ENCODE measurements at places on chromosomes 13 and 19.

GRCh38 chr19:30428092-30428680, 56.0 kb downstream of the ZNF536 start:
- DNase-seq, result no peak

- no peak for DNase-seq
Measured at GRCh38 chr13:24802074-24802473, 38.1 kb downstream of the RNF17 start.

- no peak for DNase-seq
Measured at GRCh38 chr19:6608940-6609339, 18.0 kb upstream of the CD70 start.

DNA sequence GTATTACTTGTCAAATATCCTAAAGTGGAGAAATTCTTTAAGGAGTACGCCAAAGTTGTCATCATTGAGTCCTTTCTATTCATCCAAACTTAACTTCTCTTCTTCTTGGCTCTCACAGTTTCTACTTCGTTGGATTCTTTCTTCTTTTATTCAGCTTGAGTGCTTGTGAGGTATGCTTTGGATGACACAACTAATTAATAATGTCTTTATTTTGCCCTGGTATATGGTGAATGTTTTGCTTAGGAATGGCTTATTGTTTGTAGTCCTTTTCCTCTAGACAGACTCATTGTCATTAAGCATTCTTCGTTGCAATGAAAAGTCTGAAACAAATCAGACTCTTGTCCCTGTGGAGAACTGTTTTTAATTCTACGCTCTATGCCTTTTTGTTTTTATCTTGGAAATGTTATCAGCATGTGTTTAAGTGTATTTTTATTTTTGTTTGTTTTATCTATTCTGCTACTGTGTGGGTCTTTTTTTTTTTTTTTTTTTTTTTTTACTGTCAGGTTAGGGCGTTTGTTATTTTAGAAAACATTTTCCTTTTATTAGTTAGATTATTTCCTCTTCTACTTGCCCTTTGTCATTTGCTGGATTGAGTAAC, 471.5 kb downstream of the GPC6 start:
- no peak for DNase-seq

- peak; percentile 98 for DNase-seq
Measured at GRCh38 chr19:3821857-3822364, 35.7 kb upstream of the MATK start.

GRCh38 chr19:39230096-39230764, 14.6 kb downstream of the IFNL3 start:
- DNase-seq, result no peak

GRCh38 chr19:17234911-17235299, 8.9 kb downstream of the OCEL1 start:
- DNase-seq, result peak; percentile 82

DNA sequence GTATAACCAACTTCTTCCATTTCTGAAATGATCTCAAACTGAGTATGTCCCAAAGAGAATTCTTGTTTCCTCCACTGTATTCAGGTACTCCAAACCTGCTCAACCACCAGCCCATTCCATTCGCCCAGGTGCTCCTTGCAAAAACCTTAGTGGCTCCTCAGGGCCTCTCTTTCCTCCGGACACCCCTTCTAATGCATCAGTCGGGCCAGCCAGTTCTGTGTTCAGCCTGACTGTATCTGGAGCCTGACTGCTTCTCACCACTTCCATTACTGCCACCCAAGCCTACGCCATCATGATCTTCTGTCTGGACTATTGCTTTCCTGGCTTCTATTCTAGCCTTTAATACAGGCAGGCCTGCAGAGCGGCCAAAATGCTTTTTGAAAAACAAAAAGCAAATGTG, 1.5 kb downstream of the PHF11 start:
- DNase-seq, result peak; percentile 36

DNA sequence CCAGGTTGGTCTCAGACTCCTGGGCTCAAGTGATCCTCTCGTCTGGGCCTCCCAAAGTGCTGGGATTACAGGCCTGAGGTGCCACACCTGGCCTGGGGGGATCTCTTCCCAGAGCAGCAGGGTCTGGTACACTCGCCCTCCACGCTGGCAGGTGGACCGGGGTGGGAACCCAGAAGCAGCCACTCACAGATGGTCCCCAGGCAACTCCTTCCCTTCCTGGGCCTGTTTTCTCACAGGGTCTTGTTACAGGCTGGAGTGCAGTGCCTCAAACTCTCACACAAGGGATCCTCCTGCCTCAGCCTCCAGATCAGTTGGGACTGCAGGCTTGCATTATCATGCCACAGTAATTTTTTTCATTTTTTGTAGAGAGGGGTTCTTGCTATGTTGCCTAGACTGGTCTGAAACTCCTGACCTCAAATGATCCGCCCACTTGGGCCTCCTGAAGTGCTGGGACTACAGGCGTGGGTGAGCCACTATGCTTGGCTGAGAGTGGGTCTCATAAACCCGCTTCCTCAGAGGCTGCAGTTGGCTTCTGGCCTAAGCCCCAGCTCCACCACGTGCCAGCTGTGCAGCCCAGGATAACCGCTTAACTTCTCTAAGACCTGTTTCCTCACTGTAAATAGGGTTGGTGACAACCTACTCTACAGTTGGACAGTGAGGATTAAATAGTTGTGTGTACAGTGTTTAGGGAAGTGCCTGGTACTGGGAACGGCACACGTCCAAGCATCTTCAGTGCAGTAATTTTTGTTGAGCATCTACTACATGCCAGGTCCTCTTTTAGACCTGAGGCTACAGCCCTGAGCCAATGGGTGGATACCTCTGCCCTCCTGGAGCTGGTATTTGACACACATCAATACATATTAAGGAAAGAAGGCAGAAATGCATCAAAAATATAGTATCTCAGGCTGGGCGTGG, 871 bp upstream of the CCER2 start:
- no peak for DNase-seq

DNA sequence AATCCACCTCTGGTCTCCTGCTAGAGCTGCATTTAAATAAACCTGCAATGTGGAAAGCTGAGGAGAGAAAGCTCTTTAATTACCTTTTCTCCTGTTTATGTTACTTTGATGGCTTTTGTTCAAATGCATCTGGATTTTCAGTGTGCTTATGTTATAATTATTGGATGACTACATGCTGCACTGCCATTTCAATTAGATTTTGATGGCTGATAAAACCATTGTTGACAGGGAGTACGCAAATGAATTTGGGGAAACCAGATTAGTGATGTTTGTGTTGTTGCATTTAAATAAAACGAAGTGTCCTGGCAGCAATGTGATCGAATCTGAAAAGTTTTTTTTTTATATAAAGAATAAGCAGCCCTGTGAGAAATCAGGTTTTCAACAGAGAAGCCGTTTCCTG, 799.8 kb downstream of the DIAPH3 start:
- DNase-seq, result no peak

- no peak for DNase-seq
Measured at GRCh38 chr13:45915686-45916439, 64.3 kb upstream of the SIAH3 start.

GRCh38 chr19:33437393-33437820, 63.9 kb downstream of the CEBPG start:
- no peak for DNase-seq

- DNase-seq, result no peak
Measured at GRCh38 chr13:88104576-88104975, 433.4 kb downstream of the SLITRK5 start.

- DNase-seq, result no peak
Measured at GRCh38 chr13:96072392-96072791, 17.5 kb upstream of the HS6ST3 start.

DNA sequence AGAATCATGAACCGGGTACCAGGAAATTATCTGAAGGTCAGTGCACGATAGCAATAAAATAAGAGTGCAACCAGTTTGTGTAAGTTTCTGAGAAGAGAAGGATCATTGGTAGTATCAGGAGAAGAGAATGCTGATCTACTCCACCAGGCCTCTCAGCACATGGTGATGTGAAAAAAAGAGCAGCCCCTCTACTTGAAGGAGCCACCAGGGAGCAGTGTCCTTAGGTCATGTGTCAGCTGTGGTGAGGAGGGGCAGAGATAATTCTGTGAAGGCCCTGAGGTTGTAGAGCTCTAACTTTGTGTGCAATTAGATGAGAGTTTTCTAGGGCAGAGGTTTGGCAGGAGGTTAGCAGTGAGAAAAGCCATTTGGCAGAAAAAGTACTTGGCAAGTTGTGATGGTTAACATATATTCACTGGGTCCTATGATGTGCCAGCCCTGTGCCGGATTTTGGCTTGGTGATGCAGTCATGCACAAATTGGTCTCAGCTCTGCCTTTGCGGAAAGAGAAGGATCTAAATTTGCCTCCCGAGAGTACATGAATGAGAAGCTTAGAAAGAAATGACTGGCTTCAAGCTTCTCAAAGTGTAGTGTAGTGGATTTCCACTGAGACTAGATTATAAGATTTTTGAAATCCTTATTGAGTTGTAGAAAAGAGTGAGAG, 19.2 kb upstream of the ZC3H13 start:
- no peak for DNase-seq

- DNase-seq, result no peak
Measured at GRCh38 chr13:77409412-77409811, 82.5 kb upstream of the MYCBP2 start.

- DNase-seq, result no peak
Measured at GRCh38 chr13:58080806-58081205, 449.3 kb downstream of the PCDH17 start.

DNA sequence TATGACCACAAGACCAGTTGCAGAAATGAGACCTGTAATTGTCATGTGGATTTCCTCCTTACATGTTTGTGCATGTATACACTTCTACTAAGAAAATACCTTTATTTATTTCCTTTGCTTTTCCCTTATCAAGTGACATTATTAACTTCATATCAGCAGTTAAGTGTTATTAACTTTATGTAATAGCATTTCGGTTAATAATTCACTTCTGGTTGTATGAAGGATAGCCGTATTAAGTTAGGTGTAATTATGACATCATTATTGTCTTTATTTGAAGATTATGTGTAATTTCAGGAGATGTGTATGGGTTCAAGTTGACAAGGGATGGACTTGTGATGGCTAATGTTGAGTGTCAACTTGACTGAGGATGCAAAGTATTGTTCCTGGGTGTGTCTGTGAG, 881.2 kb upstream of the ATXN8OS start:
- DNase-seq, result no peak

DNA sequence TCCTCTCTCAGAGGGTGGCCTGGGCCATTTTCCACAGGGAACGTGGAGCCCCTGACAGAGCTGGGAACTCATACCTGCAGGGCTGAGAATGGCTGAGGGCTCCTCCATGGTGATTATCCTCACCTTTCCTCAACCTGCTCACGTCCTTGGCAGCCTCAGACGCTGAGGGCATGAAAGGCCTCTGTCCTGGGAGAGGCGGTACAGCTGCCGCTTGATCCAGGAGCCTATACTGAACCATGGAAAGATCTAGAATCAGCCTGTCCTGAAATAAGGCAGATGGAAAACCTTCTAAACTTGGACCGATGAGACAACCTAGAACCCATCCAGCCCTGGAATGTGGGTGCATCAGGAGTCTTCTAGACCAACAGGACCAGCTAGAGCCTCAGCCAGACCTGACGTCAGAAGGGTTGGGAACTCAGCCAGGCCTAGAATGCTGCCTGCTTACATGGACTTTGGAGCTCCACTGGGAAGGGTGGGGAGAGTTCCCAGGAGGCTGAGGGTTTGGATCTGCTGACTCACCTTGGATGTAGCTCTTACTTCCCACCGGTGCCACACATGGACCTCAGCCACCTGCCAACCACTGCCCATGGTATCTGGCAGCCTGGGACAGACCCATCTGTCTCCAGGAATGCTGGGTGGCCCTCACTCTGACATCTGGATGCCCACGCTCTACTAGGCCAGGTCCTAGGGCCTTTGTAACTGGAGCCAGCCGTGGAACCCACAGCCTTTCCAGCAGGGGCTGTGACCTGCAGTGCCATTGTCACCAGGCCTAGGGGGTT, 7.5 kb downstream of the KCTD15 start:
- no peak for DNase-seq

- DNase-seq, result no peak
Measured at GRCh38 chr13:45838171-45838745, 13.3 kb downstream of the SIAH3 start.

DNA sequence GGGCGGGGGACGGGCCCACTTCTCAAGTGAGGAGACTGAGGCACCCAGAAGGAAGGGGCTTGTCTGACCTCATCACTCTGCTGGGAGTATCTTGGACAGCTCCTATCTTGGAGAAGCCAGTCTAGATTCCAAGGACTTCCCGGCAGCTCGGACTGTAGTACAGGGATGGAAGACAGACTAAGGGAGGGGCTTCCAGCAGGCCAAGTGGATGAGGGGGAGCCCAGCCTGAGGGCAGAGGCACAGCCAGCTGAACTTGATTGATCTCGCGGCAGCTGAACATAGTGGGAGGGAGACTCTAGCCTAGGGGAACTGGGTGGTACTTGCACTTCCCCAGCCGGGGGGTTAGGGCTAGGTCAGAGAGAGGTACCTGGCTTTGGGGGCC, 711 bp downstream of the CILP2 start:
- DNase-seq, result no peak

DNA sequence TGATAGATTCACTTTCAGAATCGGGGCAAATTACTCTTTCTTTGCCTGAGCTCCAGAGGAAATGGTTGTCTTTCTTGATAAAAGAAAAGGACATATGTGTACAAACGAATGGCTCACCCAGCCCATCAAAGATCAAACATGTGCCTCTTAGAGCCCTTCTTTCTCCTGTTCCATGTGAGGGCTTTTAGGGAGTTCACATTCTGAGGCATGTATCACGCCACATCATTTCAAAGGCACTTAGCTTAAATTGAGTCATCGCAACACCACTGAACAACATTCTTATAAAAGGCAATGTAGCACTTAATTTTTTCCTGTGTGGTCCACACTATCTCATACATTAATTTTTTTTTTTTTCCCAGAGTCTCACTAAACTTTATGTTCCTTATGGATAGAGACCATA, 521.0 kb downstream of the SUCLA2 start:
- DNase-seq, result no peak

GRCh38 chr13:36912369-36912768, 7.7 kb downstream of the SMAD9 start:
- DNase-seq, result no peak

- peak; percentile 64 for DNase-seq
Measured at GRCh38 chr13:30577401-30577852, 40.3 kb upstream of the USPL1 start.

GRCh38 chr13:107387525-107387924, 819.6 kb upstream of the ARGLU1 start:
- DNase-seq, result no peak

- DNase-seq, result no peak
Measured at GRCh38 chr13:37576601-37577000, 22.0 kb downstream of the POSTN start.

DNA sequence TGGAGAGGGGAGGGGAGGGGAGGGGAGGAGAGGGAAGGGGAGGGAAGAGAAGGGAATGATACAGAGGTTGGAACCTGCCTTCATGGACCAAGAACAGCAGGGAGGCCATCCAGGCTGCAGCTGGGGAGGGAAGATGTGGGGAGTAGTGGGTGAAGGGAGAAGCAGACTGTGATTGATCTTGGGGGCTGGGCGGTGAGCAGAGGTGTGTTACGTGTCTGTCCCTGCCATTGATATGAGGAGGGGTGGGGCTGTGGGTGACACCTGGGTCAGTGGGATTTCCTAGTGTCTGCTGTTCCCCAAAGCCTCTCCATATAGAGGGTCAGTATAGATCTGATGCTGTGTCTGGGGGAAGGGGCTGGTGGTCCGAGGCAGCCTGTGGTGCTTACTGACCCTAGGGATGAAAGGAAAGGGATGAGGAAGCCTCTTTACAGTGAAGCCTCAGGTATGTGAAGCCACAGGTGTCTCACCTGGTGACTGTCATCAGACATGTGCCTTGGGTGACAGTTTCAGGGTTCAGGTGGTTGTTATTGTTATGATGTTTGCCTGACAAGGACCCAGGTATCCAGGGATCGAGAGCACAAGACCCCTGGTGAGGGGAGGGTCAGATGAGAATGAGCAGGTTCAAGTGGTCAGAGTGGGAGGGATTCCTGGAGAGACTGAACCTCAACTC, 18.7 kb upstream of the CEACAM1 start:
- no peak for DNase-seq

- DNase-seq, result no peak
Measured at GRCh38 chr13:36074659-36075058, 56.5 kb downstream of the DCLK1 start.

Data from stimulated activated CD8-positive, alpha-beta memory T cell treated with anti-CD3 and anti-CD28 coated beads, Interleukin-4, amount 100 ng/mL, for 48 hours (primary cell).